ENCODE measurements at places on chromosomes 7 and 10. TPM values are rescaled to one million over a fixed set of nuclear protein-coding genes. Genes with fewer than 3 reads are reported as not detected.

CCDC146 gene
- total RNA-seq = 2.6 TPM

CPN1 gene
- 46.9 TPM for total RNA-seq

ABCA13 gene
- total RNA-seq = 1.0 TPM

PAX2 gene
- total RNA-seq = 0.18 TPM

DNA sequence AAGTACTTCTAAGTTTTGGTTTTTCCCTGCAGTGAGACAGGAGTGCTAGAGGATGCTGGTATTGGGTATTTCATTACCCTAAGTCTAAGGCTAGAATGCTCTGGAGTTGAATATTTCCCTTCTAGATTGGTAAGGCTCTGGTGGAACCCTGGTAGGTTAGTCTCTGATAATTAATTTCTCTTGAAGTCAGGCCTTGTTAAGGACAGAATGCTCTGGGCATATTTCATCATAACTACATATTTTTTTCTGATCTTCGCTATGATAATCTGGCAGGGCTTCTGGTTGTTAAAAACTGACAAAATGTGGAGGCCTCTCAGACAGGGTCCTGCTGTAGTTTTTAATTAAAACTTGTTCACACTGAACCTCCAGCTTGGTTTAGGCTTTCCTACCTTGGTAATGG, 83.8 kb downstream of the CDK13 start:
- no peak for DNase-seq

GRCh38 chr10:96541921-96542320, 28.2 kb upstream of the TLL2 start:
- no peak for DNase-seq

GRCh38 chr7:25148772-25149575, 23.9 kb upstream of the CYCS start:
- no peak for DNase-seq

DNA sequence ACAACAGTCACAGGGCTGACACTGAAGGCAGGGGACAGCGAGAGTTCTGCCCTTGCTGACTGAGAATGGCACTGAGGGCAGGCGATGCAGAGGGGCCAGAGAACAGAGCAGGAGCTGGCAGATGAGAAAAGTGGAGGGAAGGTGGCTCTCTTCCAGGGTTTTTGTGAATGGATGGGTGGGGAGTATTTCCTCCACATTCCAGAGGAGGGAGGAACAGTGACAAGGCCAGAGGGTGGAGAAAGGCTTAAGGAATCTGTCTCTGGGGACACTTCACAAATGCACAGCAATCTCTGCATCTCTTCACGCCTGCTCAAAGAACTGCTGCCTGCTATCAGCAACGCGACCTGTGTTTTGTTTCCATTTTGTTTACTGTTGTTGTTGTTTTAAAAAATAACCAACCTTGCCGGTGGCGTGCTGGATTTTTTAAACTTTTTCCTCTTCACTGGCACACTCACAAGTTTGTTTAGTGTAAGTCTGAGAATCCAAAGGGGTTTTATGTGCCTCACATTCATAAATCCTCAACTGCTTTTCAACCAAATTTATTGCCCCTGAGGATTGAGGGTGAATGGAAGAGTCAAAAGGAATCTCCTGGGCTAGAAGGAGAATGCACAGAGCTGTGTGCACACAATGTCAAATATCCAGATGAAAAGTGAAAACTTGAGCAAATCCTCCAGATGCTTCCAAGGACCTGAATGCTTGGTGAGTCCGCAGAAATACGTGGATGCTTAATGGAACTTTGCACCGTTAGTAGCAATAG, 129.3 kb downstream of the GLI3 start:
- no peak for DNase-seq

DNA sequence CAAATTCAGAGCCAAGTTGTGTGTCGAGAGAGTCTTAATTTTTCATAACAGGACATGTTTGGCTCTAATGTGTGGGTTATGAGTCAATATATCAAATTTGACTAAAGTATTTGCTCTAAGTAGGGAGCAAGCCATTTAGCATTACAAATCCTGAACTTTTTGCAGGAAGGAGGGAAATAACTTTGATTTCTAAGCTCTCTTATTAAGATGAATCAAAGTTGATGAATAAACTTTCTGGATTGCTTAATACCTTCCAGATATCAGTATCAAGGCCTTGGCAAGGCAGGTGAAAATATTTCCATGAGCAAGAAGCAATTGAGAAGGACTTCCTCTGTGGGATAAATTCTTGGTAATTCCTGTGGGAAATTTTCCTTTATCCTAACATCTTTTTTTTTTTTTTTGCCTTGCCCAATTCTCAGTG, 258.8 kb downstream of the AHR start:
- DNase-seq = no peak
